ENCODE measurements at places on chromosomes 2 and 18.
A peak's percentile ranks its signal among the peaks of the same experiment; 100 is the strongest.

GRCh38 chr2:33069894-33070651 lies 123.3 kb downstream of the LTBP1 start:
- DNase-seq, result no peak

GRCh38 chr2:105515581-105516415 lies 116.9 kb upstream of the FHL2 start:
- no peak for DNase-seq

GRCh38 chr2:44326548-44327264 lies 34.6 kb downstream of the PREPL start:
- DNase-seq, result no peak

DNA sequence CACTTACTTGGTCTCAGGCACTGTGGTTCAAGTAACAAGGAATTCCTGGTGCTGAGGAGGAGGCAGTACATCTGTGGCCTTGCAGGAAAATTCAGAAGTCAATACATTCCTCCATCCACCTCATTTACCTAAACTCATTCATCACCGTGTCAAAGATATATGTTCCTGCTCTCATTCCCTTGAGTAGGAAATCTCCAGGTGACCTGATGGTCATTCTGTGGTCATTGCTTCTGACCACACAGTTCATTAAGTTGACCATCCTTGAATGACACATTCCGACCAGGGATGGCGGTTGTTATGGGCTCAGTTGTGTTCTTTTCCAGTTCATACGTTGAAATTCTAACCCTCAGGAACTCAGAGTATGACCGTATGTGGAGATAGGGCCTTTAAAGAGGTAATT lies 2.1 kb upstream of the STK17B start:
- no peak for DNase-seq

DNA sequence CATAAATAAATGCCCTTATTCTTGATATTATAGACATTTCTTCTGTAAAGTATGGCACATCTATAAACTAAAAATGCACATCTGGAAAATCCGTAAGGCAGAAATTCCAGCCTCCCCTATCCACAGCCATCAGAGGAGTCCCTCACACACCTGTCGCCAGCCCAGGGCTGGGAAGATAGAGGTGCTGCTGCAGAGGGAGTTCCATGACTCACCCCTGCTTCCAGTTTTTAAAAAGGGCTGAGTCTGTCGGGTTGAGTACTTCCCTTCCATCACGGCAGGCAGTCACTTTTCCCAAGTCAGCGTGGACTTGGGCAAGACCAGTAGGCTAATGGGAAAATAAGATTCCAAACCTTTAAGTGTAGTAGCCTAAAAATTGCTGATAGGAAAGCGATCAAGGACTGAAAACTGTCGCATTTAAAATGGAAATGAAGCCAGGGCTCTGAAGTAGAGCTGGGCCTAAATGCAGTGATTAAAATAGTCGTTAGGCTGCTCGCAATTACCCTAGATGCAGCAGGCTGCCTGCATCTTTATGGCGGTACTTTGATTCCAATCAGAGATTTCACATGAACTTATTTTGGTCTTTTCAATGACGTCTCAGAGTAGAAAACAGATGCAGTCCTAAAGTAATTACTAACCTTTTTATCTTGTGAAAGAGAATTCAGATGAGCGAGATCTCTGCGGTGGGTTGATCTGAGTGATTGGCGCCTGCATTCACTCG lies 280.5 kb downstream of the AGAP1 start:
- DNase-seq, result no peak

- no peak for DNase-seq
Observed at GRCh38 chr2:202193881-202194353, 44.5 kb downstream of the SUMO1 start.

DNA sequence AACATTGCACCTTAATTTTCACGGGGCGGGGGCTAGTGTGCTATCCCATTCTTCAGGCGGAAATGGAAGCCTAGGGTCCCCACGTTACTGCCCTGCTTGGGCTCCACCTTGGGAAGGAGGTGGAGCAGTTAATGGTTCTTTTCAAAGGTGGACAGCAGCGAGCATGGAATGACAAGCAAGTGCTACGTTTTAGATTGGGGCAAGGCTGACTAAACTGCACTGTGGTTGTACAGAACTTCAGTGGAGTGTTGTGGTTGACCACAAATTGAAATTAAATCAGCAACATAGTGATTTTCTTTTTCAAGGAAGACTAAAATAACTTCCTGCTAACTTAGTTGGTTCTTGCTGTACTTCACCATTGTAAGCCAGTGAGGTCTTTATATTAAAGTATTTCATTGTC lies 47.0 kb downstream of the CHRNA1 start:
- no peak for DNase-seq

- no peak for DNase-seq
Observed at GRCh38 chr18:36756242-36756641, 72.6 kb downstream of the TPGS2 start.

- DNase-seq, result no peak
Observed at GRCh38 chr18:63288311-63288710, 31.3 kb downstream of the BCL2 start.

DNA sequence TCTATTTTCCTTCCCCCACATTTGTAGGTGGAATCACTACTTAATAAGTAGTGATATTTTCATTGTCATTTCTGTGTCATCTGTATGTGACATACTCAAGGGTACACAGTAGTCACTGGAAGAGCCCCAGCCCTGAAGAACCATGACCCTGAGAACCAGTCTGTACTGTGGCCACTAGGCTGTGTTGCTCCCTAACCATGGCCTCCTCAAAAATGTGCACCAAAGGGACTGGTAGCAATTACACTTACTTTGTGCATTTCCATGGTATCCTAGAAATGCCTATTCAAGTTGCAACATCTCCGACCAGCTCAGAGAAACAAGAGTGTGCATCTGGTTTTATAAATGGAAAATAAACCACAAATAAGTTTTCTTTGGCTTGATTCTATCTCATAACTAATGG lies 155.1 kb downstream of the DOCK10 start:
- DNase-seq, result no peak

GRCh38 chr18:24400587-24400986 lies 3.0 kb upstream of the OSBPL1A start:
- no peak for DNase-seq

DNA sequence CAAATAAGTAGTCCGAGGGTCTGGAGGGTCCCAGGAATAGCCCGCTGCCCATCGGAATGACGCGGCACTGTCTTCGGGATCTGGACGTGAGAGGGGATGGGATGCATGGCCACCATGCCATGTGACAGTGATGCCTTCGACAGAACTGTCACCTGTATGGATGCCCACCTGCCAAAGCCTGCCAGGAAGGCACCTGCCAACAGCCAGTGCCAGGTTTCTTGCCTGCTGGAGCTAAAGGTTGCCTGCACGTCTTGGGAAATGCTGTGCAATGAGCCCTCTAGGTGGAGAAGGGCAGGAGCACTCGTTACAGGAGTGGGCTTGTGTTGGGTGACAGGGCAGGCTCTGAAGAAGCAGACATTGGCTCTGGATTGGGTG lies 20.5 kb downstream of the GPR35 start:
- DNase-seq, result no peak

GRCh38 chr2:106085181-106085940 lies 108.7 kb downstream of the UXS1 start:
- DNase-seq, result no peak

GRCh38 chr2:62040926-62041325 lies 135.5 kb downstream of the COMMD1 start:
- DNase-seq, result no peak

DNA sequence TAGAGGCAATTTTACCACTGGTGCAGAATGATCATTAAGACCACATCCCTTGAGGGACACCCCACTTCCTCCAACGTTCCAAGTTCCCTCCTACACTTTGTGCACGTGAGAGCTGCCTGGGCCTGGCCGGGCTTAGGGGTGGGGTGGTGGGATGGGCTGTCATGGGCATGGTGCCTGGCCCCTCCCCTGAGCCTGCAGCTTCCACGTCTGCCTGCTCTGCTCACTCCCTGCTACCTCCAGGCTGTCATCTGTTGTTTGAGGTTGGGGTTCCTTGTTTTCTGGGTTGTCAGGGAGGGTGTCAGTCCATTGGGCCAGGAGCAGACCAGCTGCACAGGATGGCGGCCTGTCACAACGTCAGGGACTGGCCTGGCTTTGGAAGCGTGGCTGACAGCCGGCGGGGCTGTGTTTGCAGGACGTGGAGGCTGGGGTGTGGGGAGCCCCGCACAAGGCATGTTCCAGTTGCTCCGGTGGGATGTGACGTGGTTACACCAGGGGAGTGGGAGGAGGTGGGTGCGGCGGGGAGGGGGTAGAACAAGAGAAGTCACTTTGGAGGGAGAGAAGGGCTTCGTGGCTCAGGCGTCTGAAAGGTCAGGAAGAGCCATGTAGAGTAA lies 72.3 kb downstream of the RTP5 start:
- DNase-seq, result no peak

DNA sequence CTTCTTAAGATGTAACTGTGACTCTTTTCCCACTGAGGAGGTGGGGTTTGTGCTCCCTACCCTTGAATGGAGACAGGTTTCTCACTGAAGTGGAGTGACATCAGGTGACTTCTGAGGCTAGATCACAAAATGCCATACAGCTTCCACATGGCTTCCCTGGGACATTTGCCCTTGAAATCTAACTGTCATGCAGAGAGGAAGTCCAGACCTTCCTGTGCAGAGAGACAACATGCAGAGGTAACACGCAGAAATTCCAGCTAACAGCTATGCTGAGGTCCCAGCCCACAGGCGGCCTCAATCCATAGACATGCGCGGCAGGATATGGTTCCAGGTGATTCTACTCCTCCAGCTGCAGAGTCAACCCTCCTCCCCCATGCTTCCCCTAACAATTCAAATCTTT lies 119.0 kb downstream of the TRIB2 start:
- DNase-seq, result no peak

- no peak for DNase-seq
Observed at GRCh38 chr2:129812071-129812470, 167.4 kb upstream of the RAB6C start.

- DNase-seq, result no peak
Observed at GRCh38 chr18:27428716-27429475, 243.8 kb upstream of the CHST9 start.

- no peak for DNase-seq
Observed at GRCh38 chr2:213609570-213610170, 325.4 kb downstream of the SPAG16 start.

DNA sequence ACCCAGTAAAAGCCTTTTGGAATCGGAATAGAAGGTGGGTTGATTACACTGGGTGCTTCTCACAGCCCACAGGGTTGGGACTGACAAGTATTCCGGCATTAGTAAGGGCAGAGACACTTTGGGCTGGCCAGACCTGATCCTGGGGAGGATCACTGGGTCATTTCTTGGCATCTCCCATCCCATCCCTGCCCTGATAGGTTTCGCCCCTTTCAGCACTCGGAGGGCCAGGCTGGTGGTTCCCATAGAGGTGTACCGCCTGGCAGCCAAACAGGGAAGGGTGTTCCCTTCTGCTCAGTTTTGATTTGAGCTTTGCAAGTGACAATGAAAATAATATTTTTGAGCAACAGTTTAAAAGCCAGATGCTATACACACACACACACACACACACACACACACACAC lies 37.3 kb downstream of the CYP1B1 start:
- no peak for DNase-seq

- DNase-seq, result no peak
Observed at GRCh38 chr2:195658541-195658890, 1.5 kb downstream of the SLC39A10 start.

DNA sequence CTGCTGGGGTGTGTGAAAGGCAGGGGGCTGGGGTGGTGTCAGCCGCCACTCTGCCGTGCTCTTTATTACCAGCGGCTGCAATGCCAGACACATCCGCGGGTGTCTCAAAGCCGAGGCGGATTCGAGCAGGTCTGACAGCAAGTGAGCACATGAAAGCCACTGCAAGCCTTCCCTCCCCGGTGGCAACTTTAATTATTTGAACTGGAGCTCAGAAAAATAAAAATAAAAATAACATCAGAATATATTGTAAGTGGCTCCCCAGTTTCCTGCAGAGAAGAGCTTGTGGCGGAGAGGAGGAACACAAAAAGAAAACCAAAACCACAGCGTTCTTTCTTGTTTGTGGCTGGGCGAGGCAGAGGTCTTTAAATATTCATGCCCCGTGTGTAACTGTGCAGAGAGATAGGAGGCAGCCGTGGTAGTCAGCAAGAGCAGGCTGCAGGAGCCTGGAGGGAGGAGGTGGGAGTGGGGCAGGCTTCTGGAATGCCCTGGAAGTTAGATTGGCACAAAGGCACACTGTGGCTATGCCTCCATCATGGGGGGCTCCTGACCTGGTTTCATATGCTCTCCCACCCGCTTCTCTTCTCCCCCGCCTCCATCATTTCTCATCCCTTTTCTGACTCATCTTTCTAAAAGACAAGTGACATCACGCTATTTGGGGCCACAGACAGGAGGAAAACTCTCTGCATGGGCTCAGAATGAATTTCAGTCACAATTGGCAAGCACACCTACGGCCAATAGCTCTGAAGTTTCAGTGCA lies 199.8 kb downstream of the CLIP4 start:
- peak; percentile 25 for DNase-seq

GRCh38 chr2:230980468-230980867 lies 15.5 kb upstream of the SPATA3 start:
- no peak for DNase-seq

GRCh38 chr2:69018678-69019095 lies 5.7 kb downstream of the ANTXR1 start:
- no peak for DNase-seq

- no peak for DNase-seq
Observed at GRCh38 chr2:207928079-207928478, 97.2 kb downstream of the PLEKHM3 start.

GRCh38 chr2:188042412-188042811 lies 249.3 kb upstream of the GULP1 start:
- DNase-seq, result no peak

DNA sequence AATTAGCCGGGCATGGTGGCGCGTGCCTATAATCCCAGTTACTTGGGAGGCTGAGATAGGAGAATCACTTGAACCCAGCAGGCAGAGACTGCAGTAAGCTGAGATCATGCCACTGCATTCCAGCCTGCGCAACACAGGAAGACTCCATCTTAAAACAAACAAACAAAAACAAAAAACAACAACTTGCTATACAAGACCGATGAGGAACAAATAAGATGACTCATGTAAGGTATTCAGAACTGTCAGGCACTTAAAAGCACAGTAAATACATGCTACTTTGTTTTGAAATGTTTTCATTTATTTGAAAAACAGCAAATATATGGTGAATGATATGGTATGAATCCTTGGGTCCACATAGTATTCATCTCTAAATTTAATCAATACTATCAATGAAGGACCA lies 66.7 kb downstream of the TRIP12 start:
- DNase-seq, result no peak

GRCh38 chr2:127044165-127044718 lies 62.7 kb downstream of the BIN1 start:
- DNase-seq, result no peak

DNA sequence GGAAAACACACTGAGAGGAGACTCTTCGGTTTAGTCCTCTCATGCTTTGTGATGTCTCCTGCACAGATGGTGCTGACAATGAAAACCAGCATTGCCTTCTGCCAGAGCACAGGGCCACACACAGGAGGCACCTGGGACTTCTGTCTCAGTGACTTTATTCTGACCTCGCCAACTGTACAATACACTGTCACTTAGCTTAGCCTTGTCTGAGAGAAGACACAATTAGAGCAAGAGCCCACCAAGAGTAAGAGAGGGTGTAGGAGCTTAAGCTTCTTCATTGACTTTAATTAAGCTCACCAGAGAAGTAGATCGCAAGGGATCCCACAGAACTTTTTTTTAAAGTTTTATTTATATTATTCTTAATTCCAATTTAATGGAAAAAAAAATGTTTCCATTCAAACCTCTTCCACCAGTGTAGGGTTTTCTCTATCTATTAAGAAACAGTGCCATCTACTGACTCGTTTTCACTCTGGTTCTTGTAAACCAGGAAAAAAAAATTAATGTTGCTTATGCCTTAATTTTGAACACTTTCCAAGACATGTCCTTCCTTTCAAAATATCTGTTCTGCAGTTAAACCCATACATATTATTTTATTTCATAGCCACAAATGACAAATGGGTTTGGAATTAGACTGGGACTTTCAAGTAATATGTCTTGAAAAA lies 42.4 kb upstream of the DDX18 start:
- DNase-seq, result no peak

Measured in stimulated activated CD4-positive, alpha-beta T cell treated with anti-CD3 and anti-CD28 coated beads, Interleukin-1b, Interleukin-23, amount 100 ng/mL, for 24 hours (primary cell).